Stimulated activated CD4-positive, alpha-beta T cell treated with anti-CD3 and anti-CD28 coated beads, Interleukin-15, amount 100 ng/mL, for 1 hour (primary cell): ENCODE measurements at places on chromosomes 5 and 9.

GRCh38 chr5:113039934-113040285 is 63.3 kb downstream of the DCP2 start:
- no peak for DNase-seq

DNA sequence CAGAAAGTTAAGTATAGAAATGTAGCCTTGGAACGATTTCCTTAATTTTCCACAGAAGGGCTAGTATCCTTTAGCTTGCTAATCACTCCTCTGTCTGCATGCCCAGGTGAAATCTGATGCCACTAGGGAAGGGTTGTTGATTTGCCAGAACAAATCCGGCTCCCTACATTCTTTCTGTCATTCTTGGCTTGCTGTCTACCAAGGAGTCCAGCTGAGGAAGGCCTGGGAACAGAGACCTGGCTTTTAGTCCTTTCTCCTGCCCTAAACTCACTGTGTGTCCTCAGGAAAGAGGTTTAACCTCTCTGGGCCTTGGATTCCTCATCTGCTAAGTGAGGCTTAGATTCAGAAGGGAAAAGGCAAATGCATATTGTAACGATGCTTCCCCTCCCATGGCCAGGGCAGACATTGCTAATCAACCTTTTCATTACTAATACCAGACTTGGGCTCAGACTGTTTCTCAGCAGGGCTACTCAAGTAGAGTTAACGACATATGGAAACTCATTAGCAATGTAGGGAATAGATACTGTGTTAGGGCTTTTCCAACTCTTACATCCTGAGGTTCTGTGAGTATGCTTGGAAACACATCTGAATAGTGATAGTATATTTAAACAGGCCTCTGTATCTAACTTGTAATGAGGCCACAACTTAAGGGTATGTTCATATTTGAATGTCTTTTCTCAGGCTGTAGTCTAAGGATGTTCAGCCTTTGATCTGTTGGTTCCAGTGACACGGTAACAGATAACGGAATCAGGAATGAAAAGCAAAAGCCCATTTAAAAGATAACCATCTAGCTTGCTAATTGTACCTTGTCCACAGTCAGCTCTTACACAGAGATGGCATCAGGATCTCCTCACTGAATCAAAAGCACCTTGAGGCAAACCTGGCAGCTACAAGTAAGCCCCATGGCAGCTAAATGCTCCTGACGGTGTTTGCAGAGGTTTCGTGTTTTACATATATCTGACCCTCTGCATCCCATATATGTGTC is 4.1 kb downstream of the GALNT10 start:
- no peak for DNase-seq

GRCh38 chr5:96893342-96893741 is 17.0 kb downstream of the ERAP2 start:
- no peak for DNase-seq

DNA sequence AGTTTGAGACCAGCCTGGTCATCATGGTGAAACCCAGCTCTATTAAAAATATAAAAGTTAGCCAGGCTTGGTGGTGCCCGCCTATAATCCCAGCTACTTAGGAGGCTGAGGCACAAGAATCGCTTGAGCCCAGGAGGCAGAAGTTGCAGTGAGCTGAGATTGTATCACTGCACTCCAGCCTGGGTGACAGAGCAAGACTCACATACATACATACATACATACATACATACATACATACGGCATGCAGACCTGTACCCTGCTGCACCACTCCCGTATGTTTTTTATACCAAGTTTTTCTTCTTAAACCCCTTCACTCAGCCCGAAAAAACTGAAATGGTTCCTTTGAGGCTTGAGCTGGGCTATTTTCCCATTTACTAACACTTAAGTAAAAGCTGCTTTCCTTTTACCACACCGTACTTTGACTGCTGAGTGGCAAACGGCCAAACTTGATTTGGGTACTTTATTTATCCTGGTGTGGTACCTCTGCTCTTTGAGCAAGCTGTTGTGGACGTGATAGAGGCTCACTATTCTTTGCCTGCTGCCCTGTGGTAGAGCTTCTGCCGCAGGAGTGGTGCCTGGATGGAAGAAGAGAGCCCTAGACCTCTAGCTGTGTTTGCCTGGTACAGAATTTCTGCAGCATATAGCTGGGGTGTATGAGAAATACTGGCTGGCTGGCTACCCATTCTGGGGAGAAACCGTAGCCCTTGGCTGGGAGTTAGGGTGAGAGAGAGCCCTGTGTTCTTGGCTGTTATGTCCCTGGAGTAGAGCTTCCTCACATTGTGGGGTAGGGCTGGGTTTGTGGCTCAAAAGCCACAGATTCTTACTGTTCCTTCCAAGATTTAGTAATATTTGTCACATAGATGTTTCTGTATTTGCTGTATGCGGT is 19.4 kb downstream of the IPO11 start:
- no peak for DNase-seq

DNA sequence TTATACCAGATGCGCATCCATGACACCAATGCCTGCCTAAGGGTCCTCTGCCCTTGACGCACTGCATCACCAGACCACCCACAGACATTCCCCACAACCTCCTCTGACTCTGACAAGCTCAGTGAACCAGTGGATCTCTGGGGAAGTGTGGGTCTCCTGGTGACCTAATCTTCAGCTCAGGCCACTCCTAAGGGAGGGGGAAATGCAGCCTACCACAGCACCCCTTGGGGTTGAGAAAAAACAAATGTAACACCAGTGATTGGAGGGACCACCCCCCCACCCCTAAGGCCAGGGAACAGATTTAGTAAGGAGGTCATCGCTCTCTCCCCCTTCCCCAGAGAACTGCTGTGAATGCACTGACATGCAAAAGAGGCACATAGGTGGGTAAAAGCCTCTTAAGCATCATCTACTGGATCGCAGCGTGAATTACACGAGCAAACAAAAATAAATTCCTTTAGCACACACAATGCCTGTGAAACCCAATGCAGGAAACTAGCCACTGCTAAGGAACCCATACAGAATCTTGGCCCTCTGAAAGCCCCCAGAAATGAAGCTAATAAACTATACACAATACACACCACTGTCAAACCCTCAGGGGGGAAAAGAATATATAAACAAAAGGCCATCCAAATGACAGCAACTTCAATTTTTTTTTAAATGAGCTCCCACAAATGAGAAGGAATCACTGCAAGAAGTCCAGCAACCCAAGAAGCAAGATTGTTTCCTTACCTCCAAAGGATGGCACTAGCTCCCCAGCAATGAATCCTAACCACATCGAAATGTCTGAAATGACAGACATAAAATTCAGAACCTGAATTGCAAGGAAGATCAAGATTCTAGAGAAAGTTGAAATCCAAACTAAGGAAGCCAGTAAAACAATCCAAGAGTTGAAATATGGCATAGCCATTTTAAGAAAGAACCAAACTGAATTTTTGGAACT is 513.7 kb upstream of the PTGER4 start:
- DNase-seq = no peak

GRCh38 chr9:2923766-2924379 is 80.0 kb upstream of the PUM3 start:
- DNase-seq = no peak

- DNase-seq = no peak
These were observed 21.4 kb downstream of the DIAPH1 start for GRCh38 chr5:141597394-141597793.

GRCh38 chr5:41097642-41098041 is 26.5 kb upstream of the MROH2B start:
- no peak for DNase-seq

GRCh38 chr5:137708796-137709559 is 26.9 kb downstream of the KLHL3 start:
- no peak for DNase-seq

DNA sequence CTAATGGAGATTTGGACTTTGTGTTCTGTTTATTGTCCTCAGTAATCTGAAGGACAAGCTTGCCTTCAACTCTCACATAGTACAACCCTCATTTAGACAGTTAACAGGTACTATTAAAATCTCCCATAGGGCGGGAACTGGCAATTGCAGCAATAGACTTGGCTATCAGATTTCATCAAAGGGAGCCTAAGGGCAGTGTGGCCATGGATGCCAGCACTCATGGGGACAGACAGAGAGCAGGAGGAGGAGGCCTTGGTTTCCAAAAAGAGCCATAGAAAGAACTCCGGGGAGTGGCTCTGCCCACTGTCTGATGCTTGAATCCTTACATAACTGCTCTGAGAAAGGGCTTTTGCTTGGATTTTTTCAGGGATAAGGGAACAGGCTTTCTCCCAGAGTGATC is 6.8 kb downstream of the SLC36A1 start:
- DNase-seq = no peak

DNA sequence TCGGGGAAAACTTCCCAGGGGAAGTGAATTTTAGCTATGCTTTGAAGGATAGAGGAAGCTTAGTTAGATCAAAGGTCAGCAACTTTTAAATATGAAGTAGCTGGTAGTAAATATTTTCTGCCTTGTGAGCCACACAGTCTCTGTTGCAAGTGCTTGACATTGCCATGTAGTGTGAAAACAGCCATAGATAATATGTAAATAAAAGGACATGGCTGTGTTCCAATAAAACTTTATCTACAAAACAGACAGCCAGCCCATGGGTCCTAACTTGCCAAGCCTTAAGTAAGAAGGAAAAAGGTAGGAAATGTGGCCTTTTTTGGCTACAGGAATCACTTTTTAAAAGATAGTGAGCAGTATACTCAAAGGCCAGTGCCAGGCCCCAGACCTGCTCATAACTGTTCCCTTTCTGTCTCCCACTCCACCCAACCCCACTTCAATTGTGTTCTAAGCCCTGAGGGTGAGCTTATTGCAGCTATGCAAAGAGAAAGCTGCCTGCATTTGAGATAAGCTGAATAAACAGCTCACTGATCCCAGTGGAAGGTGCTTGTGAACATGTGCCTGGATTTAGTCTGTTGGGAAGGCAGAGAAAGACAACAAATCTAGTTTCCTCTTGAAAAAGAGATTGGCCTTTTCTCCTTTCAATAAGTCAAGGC is 113.0 kb upstream of the TRIM32 start:
- no peak for DNase-seq

DNA sequence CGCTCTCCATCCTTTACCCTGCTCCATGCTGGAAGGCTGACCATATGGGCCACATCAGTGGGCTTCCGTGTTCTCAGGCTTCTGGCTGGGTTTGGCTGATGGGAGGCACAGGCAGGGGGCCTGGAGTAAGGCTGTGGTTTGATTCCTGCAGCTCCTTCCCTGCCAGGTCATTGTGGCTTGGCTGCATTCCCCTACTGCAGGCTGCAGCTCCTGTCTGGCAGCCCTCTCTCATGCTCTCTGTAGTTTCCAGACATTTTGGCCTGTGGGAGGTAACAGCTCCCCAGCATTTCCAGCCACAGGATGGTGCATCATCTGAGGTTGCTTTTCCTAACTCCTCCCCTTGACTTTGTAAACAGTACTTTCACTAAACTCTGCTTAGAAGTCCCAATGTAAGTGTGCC is 102.0 kb upstream of the PTPN3 start:
- no peak for DNase-seq

DNA sequence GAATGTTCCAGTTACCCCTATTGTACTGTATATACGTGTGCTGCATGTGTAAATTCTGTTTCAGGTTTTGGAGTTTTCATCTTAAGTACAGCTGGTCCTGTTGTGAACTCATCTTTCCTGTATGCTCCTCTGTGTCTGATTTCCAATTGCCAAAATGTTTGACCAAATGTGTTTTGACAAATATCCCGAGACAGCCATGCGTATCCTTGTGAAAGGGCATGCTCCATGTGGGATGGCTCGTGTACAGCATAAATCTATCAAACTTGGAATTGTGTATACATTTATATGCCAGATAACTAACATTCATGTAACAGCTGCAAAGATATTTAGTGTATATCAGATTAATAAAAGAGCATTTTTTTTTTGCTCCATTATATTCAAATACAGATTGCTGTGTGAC is 69.5 kb upstream of the IQGAP2 start:
- DNase-seq = no peak

- DNase-seq = no peak
These were observed 56.9 kb upstream of the GGTA1 start for GRCh38 chr9:121556580-121556979.

GRCh38 chr9:26078706-26079105 is 400.5 kb upstream of the TUSC1 start:
- DNase-seq = no peak

- no peak for DNase-seq
These were observed 86.3 kb downstream of the LPAR1 start for GRCh38 chr9:110951805-110952539.

DNA sequence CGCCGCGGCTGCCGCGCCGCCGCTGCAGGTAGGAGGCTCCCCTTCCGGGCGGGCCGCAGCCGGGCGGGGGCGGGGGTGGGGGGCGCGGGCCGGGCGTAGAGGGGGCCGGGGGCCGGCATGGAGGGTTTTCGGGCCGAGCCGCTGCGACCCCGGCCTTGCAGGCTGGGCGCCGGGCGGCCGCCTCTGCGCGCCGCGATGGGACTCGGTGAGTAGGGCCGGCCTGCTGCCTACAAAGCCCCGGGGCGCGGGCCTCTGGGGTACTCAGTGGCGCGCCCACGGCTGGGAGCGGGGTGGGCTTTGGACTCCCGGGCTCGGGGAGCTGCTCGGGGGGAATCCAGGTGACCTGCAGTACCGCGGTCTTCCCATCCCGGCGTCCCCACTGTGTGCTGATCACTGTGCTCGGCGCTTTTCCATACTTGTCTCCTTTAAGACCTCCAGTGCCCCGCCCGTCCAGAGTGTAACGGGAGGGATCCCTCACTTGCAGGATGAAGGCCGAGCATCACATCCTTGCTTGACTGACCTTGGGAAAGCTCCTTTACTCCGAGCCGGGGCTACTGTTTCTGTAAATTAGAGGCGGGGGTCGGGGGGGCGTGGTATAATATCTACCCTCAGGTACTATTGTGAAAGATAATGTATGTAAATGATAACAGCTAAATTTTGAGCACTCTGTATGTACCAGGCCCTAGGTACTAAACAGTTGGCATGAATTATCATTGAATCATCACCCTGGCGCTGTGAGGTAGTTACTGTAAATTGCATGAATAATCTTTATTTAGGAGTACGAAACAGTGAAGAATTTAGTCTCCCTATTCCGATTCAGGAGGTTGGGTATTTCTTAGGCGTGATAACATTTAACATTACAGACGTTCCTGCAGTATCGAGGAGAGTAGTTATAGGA is 672 bp downstream of the MSANTD3 start:
- DNase-seq = no peak

GRCh38 chr5:40791715-40792139 is 6.4 kb downstream of the PRKAA1 start:
- no peak for DNase-seq

- no peak for DNase-seq
These were observed 11.1 kb downstream of the FGF1 start for GRCh38 chr5:142674531-142675469.

- no peak for DNase-seq
These were observed 334.6 kb downstream of the SPOCK1 start for GRCh38 chr5:137164536-137164935.

GRCh38 chr9:28923351-28923750 is 1350.1 kb upstream of the C9orf72 start:
- DNase-seq = no peak

- DNase-seq = no peak
These were observed 57.3 kb downstream of the ZFR start for GRCh38 chr5:32387211-32387610.
